Activated T-helper 1 cell treated with anti-CD3 and anti-CD28 coated beads, Interleukin-2, amount 50 U/mL, for 16 hours (primary cell): ENCODE measurements at places on chromosomes 6 and 20.

DNA sequence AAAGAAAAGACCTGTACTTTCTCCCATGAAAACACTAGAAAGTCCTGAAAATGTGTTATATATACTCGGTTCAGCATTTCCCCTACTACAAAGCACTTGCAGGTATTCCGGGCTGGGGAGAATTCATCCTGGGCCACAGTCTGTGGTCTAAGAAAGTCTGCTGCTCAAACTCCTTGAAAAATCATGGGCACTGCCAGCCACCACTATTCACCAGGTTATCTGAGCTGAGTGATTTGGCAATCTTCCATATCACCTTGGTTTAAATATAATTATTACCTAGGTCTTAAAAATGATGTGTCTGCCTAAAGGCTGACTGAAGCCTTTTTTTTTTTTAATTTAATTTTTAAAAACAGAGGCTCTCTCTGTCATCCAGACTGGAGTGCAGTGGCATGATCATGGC lies 11.3 kb downstream of the FKBP5 start:
- DNase-seq, result no peak

- no peak for DNase-seq
Observed at GRCh38 chr6:136244061-136244616, 6.0 kb downstream of the MTFR2 start.

DNA sequence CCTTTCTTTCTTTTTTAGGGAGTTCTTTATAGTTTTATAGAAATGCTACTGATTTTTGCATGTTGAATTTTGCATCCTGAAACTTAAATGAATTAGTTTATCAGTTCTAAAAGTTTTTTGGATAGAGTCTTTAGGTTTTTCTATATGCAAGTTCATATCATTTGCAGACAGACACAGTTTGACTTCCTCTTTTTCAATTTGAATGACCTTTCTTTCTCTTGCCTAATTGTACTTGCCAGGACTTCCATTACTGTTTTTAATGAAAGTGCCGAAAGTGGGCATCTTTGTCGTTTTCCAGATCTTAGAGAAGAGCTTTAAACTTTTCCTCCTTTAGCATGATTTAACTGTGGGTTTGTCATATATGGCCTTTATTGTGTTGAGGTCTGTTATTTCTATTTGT lies 21.1 kb upstream of the EDN1 start:
- DNase-seq, result no peak

DNA sequence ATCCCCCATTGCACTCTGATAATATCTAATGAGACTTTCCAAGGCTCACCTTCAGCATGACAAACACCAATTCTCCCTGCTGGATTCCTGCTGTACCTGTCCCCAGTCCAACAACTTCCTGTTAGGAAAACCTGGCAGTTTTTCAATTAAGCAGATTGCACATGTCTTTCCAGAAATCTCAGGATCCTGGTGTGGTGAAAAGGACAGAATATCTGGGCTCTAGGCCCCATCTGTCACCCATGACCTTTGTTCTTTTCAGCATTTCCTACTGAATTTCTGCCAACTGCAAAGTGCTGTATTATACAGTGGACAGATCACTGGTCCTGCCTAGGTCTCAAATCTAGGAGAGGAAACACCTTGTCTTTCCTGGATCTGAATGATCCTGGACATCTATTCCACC lies 27.7 kb upstream of the DTNBP1 start:
- DNase-seq, result no peak

DNA sequence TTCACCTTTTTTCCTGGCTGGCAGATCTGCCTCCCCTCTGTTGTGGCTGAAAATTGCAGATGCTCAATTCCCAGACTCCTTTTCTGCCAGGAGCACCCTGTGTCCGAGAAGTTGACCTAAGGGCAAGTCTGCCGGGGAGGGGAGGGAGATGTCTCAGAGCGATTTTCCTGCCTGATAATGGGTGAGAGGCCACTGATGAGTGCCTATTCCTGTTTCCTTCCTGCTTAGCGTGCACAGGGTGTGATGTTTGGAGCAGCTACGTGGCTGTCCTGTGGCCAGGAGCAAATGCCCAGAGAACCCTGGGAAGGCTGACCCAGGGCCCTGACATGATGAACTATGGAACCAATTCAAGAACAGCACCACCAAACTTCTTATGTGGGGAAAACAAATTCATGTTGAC lies 22.5 kb downstream of the SOX4 start:
- no peak for DNase-seq

GRCh38 chr6:45807311-45808041 lies 208.2 kb downstream of the CLIC5 start:
- DNase-seq, result no peak

DNA sequence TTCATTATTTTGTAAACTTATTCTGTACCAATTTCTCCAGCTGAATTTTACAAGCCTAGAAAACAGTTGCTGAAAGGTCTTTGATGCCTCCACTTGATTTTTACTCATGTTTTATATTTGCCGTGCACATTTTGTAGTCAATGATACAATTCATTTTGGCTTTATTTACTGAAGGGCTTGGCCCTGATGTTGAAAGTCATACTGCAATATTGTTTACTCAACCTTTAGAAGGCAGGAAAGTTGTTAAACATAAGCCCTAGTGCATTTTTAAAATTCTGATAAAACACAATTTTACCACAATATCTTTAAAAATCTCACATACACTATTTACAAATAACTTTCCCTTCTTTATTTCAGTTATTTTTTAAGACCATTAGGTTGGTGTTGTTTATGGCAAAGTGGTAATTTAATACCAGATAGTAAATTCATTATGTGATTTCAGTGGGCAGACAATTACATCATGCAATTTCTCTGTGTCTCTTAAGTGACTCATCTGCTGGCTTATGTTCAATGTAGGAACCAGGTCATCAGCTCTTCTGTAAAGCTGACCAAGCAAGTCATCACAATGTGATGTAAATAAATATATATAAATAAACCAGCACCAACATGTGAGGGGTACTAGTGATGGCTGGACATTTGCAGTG lies 121.1 kb upstream of the SLC35B3 start:
- DNase-seq, result no peak

DNA sequence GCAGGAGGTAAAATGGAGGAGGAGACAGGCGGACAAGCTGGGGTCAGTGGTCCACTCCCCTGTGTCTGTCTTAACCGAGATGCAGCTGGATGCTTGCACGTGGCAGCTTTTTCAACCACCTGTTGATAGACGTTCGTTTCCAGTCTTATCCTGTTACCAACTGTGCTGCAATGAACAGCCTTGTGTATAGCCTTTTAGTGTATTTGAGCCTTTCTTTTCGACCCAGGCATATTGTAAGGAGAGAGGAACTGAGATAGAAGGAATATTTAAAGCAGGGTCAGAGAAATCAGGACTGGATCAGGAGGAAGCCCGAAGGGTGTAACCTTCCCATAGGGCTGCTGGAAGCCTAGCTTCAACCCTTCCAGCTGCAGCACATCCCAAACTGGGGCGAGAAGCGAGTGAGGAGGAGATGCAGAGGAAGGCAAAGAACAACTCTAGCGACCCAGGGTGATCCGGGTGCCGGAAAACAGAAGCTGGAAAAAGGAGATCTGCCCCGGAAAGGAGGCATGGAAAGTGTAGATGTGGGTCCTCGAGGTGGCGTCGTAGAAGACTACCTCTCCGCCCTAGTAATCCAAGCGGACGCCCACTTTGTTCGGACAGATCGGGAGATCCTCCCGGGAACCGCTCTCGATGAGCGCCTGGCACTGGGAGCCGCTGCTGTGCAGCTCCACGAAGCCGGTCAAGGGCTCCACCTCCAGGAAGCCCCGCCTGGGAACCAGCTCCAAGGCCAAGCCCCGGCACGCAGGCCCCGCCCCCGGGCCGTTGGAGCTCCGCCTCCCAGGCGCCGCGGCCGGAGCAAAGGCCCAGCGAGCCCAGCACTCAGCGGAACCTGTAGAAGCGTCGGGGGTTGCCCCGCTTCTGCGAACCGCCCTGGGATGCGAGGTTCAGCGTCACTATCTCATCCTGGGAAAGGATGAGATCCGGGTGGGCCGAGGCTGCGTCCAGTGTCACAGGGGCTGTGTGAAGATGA lies 11.2 kb downstream of the TRIM31 start:
- DNase-seq, result peak; percentile 57

DNA sequence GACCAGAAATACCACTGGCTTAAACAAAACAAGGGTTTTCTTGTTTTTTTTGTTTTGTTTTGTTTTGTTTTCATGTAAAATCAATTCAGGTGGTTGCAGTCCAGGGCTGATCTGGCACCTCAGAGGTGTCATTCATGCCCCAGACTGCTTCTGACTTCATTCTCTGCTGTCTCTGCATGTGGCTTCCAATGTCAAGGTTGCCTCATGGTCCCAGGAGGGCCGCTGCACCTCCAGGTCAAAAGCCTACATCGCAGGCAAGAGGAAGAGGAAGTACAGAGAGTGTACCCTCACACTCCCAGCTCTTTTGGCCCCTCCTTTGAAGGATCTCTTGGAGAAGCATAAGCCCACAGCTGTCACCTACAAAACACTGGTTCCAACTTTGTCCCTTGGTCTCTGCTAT lies 1.4 kb upstream of the BTN3A1 start:
- no peak for DNase-seq

- no peak for DNase-seq
Observed at GRCh38 chr20:48556956-48557355, 270.8 kb downstream of the PREX1 start.

GRCh38 chr20:7856756-7857155 lies 83.5 kb downstream of the HAO1 start:
- DNase-seq, result no peak

- DNase-seq, result no peak
Observed at GRCh38 chr6:4348462-4349112, 213.2 kb upstream of the ECI2 start.

DNA sequence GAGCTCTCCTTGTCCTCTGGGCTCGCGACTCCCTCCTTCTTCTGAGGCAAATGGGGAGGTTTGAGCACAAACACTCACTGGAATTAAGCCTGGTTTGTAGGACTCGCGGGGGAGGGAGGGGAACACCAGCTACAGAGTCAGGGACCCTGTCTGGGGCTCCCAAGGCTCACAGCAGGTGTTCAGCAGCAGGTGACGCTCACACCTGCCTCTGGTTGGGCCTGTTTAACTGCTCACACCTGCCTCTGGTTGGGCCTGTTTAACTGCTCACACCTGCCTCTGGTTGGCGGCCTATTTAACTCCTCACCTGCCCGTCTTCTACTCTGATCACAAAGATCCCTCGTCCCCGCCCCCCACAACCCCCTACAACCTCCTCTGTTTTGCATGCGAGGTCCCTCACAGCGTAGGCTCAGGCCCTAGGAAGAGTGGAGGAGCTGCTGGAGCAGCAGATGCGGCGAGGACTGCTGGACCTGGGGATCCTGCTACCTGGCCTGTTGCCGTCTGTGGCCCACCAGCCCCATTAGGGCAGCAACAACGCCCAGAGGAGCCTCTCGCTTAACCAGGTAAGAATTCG lies 181.9 kb downstream of the ERMARD start:
- DNase-seq, result no peak

DNA sequence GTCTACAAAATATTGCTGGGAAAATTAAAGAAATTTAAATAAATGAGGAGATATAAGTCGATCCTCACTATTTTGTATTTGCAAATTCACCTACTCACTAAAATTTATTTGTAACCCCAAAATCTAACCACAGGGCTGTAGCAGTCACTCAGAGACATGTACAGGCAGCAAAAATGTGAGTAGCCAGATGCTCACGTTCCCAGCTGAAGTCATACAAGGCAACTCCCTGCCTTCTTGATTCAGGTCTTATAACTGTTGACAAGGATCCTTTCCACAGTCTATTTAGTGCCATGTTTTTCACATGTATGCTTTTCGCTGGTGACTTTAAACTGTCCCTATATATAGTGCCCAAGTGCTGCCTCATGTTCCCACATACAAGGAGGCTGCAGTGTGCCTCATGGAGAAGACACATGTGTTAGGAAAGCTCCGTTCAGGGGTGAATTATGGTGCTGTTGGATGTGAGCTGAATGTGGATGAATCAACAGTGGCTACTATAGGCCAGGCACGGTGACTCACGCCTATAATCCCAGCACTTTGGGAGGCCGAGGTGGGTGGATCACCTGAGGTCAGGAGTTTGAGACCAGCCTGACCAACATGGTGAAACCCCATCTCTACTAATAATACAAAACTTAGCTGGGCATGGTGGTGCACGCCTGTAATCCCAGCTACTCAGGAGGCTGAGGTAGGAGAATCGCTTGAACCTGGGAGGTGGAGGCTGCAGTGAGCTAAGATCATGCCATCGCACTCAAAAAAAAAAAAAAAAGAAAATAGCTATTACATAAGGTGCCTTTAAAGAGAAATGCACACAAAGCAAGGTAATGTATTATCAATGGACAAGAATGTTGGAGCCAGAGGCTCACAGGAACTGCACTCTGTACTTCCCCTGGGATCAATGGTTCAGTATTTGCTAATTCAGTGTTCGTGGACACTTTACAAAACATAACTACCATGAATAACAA lies 55.3 kb downstream of the STK35 start:
- DNase-seq, result no peak

GRCh38 chr20:2217857-2218539 lies 77.8 kb upstream of the TGM3 start:
- DNase-seq, result no peak

DNA sequence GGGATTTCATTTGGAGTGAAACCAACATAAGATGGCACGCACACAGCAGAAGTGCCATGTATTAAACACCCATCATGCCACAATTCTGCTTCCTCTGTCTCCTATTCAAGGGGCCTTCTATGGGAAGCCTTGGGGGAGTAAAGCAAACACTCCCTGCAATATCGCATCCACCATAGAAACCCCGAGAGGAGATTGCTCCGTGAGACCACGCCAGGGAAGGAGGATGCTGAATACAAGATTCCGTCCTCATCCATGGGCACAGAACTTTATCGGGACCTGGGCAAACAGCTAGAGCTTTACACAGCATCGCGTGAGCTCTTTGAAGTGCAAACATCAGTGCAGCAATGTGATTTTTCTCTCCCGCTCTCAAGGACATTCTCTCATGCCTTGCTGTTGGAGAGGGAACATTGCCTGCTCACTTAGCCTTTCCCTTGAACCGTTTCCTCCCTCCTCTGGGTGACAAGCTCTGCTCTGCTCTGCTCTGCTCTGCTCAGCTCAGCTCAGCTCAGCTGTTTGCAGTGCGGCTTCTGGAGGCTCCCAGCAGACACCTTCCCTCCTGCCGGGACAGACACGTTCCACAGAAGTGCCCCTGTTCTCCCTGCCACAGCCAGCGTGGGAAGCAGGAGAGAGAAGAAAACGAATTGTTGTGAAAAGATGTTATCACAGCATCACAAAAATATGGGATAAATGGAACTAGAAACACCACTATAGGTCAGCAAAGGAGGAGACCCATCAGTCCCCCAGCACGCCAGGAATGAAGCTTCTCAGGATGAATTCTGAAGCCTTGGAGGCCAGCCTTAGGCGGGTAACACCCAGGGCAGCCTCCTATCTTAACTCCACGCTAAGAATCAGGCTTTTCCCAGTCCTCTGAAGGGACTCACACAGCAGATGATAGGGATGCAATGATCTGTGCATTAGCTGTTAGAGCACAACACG lies 48.2 kb downstream of the RNASET2 start:
- DNase-seq, result no peak

DNA sequence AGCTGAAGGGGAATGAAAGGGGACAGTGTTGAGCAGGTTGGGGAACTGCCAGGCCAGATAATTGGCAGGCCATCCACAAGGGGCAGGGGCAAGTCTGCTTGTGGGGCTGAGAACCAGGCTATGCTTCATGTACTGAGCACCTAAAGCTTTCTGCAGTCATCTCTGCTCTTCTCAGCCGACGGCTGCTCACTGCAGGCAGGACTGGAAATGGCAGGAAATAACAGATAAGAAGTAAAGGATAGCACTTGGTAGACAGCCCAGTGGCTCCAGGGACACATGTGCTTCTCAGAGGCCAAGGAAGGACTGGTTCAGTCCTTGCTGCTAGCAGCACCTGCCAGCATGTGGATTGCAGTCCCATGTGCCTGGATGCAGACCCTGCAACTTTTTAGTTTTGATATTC lies 89.8 kb downstream of the CD164 start:
- no peak for DNase-seq
